T47D (cell line): ENCODE measurements at places on chromosomes 7 and 10.

GRCh38 chr10:126439942-126440341 is 51.7 kb upstream of the ADAM12 start:
- no peak for DNase-seq

DNA sequence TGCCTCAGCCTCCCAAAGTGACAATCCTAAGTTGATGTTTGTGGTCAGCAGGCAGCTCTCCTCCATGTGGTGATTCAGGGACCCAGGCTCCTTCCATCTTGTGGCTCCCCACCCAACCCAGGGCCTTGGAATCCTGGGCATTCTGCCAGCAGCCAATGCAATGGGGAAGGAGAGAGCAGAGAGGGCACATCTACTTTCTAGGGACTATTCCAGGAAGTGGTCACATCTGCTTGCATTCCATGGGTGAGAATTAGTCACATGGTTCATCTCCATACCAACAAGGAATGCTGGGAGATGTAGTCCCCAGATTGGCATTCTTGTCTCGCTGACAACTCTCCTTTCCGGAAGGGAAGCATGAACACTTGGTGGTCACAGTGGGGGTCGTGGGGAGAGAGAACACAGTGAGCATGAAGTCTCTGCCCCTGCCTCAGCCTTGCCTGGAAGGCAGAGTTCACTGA is 9.9 kb upstream of the SRRM3 start:
- no peak for DNase-seq

GRCh38 chr7:67542916-67543315 is 546.3 kb downstream of the TYW1 start:
- no peak for DNase-seq

DNA sequence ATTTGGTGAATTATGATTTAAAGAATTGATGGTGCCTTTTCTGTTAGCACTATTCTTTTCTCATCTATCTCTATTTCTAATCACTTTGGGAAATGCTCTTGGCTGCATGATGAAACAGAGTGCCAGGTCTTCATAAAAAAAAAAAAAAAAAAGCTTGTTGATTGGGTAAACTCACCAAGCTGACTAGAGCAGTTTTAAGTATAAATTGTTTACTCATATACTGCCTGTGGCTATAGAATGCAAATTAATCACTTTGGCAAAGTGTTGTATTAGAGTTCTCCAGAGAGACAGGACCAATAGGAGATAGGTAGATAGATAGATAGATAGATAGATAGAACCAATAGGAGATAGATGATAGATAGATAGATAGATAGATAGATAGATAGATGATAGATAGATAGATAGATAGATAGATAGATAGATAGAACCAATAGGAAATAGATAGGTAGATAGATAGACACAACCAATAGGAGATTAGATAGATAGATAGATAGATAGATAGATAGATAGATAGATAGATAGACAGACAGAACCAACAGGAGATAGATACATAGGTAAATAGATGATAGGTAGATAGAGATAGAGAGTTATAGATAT is 20.1 kb upstream of the TBXAS1 start:
- no peak for DNase-seq

GRCh38 chr10:110241407-110241806 is 34.0 kb downstream of the MXI1 start:
- no peak for DNase-seq

GRCh38 chr10:3807928-3808496 is 23.0 kb upstream of the KLF6 start:
- no peak for DNase-seq

- DNase-seq, result no peak
Measured at GRCh38 chr7:101626069-101626671, 2.9 kb downstream of the MYL10 start.
